ENCODE measurements at places on chromosomes 7 and 10.
A peak's percentile ranks its signal among the peaks of the same experiment; 100 is the strongest.

GRCh38 chr10:13115832-13116803 lies 16.2 kb downstream of the OPTN start:
- no peak for DNase-seq

GRCh38 chr10:4343873-4344272 lies 482.1 kb upstream of the AKR1E2 start:
- no peak for DNase-seq

GRCh38 chr7:113270790-113271189 lies 152.4 kb upstream of the SMIM30 start:
- DNase-seq = no peak

DNA sequence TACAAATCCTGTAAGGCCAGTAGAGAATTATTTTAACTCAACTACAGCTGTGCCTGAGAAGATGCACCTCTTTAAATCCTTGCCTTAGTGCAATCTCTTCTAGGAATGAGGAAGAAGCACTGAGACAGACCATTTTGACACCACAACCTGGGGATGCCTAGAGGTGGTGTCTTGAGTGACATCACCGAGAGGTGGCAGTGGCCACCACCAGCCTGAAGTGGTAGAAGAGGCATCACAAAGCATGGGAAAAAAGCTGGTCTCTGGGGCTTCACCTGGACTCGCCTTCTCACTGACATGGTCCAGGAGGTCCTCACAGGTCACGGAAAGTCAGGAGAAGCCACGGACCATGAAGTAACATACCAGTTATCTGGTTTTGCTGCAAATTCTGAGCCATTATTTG lies 99.2 kb upstream of the PDLIM1 start:
- DNase-seq = no peak

- no peak for DNase-seq
Measured at GRCh38 chr7:89029864-89030263, 234.3 kb upstream of the TEX47 start.

DNA sequence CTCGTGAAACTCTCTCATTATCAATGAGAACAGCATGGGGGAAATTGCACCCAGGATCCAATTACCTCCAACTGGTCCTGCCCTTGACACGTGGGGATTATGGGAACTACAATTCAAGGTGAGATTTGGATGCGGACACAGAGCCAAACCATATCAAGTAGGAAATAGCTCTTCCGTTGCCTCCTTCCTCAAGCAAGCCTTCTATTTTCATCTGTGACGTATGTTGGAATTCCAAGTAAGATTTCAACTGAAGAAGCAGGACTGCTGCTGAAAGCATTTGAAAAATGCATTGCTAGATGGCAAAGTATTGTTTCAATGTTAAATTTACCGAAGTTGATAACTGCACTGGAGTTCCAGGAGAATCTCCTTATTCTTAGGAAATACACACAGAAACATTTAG lies 178.1 kb upstream of the GALNT17 start:
- DNase-seq = no peak

- no peak for DNase-seq
Measured at GRCh38 chr10:32937911-32938424, 20.1 kb downstream of the ITGB1 start.

DNA sequence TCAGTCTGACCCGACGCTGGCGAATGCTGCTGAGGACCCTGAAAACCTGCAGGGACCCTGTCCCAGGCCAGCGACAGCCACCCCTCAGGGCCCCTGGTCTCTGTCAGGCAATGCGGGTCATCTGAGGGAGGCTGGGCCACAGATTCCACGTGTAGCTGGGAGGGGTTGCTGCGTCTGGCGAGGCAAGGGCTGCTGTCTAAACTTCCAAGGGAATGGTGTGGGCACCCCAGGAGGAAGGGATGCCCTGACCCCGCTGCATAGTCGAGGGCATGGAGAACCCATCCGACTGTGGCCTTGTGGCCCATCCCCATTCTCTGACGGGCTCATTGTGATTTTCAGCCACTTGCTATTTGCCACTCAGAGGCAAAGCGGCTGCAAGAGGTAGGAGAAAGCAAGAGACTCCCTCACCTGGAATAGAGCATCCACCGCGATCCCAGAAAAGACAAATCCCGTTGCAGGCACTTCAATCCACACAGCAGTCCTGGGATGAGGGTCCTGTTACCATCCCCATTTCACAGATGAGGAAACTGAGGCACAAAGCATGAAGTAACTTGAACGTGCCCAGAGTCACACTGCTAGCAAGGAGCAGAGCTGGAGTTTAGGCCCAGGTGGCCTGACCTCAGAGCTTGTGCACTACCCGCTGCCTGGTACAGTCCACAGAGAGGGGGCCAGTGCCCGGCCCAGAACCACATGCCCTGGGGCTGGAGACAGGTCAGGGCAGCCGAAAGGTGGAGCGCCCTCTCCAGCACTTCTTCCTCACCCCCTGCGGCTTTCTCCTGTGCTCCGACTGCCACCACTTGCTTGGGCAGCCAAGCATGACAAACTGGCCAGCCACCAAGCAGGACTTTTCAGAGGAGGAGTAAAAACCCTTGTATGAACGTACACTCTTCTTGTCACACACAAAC lies 163.8 kb upstream of the KLF14 start:
- DNase-seq = no peak

GRCh38 chr7:31874631-31875386 lies 187.8 kb downstream of the PPP1R17 start:
- no peak for DNase-seq

DNA sequence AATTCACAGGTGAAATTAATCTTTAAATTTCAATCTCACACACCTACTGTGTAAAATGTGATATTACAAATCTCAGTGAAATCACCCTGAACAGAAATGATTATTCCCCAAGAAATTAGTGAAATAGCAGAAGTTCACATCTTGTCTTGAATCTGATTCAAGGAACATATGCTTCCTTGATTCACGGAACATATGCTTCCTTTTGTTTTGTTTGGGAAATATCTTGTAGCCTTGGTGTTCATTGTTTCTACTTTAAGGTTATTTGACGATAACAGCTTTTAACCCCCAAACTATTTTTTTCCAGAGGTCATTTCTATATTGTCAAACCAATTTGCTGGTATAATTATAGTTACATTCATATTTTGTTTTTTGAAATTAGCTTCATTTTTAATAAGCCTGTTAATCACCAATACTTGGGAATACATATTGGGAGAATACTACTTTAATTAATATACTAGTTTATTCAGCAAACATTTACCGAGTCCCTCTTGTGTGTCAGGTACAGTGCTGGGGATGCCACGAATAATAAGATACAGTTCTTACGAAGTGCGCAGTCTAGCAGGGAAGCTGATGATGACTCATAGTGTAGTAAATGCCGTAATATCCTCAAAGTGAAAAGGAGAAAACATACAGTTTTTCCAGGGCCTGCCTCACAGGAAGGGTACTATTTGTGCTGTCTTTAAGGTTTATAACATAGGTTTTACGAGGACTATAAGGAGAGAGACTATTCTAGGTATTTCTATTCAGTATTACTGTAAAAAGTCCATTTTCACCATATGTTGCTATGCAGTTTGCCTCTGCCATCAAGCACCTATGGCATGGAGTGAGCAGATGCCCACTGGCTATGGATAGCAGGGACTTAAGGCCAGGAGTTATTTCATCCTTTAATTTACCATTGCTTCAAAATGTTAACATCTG lies 32.5 kb downstream of the PRKAR2B start:
- no peak for DNase-seq

GRCh38 chr10:62390497-62391176 lies 16.5 kb downstream of the ZNF365 start:
- DNase-seq = no peak

GRCh38 chr10:123381224-123381623 lies 227.0 kb downstream of the BUB3 start:
- peak; percentile 15 for DNase-seq

GRCh38 chr7:103469095-103469948 lies 23.3 kb upstream of the SLC26A5 start:
- no peak for DNase-seq

DNA sequence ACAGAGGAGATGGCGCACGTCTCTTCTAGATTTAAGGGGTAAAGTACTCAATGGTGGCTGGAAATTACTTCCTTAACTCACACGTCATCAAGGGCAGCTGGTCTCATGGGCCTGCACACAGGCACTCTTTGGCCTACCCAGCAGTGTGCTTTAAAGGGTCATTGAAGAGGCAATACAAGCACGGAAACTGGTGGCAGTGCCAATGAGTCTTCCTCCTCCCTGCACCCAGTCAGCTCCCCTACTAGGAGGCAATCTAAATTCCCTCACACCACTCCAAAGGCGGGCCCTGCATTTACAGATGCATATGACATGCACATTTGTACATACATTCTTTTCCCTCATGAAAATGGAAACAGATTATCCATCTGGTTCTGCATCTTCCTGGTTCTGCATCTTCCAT lies 47.4 kb downstream of the PPIF start:
- DNase-seq = no peak

DNA sequence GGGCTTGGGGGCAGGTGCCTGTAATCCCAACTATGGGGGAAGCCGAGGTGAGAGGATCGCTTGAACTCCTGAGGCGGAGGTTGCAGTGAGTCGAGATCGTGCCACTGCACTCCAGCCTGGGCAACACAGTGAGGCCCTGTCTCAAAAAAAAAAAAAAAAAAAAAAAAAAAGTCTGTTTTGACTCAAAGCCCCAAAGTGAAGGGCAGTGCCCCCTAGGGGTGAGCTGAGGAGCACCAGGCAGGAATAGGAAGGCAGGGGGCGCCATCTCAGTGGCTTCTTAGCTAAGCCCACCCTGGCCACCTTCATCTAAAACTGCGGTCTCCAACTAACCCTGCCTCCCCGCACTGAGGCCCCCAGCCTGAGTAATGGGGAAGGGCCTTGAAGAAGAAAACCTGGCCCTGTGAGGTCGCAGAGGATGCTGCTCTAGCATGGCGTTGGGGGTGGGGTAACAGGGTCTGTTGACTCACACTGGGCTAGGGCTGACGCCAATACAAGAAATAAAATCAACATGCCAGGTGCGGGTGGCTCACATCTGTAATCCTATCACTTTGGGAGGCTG lies 9.8 kb downstream of the PODXL start:
- no peak for DNase-seq

- DNase-seq = no peak
Measured at GRCh38 chr7:73742753-73743641, 4.4 kb upstream of the ABHD11 start.

DNA sequence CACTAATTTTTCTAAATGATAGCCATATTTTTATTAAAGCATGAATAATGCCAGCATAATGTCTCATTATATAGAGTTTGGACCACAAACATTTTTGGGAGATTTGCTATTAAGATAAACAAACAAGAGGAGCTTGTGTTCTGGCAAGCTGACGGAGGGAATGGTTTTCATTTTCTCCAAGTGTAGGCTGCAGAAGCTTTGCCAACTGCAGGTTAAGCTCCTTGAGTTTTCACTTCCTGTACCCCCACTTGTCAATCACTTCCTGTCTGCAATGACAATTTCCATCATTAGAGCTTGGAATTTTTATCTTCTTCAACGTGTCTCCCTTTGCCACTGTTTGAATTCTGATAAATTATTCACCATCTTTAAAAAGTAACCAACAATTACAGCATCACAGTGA lies 13.4 kb downstream of the EBF3 start:
- peak; percentile 63 for DNase-seq

GRCh38 chr10:18401416-18402195 lies 249.8 kb downstream of the NSUN6 start:
- no peak for DNase-seq

GRCh38 chr7:32171248-32171647 lies 101.0 kb upstream of the PDE1C start:
- no peak for DNase-seq

GRCh38 chr10:112356686-112357085 lies 17.2 kb upstream of the ACSL5 start:
- no peak for DNase-seq

- DNase-seq = peak; percentile 87
Measured at GRCh38 chr10:3740157-3740871, 44.7 kb downstream of the KLF6 start.

GRCh38 chr10:31135171-31135570 lies 103.5 kb upstream of the ZNF438 start:
- no peak for DNase-seq

- no peak for DNase-seq
Measured at GRCh38 chr7:44515590-44516268, 25.3 kb upstream of the NUDCD3 start.

DNA sequence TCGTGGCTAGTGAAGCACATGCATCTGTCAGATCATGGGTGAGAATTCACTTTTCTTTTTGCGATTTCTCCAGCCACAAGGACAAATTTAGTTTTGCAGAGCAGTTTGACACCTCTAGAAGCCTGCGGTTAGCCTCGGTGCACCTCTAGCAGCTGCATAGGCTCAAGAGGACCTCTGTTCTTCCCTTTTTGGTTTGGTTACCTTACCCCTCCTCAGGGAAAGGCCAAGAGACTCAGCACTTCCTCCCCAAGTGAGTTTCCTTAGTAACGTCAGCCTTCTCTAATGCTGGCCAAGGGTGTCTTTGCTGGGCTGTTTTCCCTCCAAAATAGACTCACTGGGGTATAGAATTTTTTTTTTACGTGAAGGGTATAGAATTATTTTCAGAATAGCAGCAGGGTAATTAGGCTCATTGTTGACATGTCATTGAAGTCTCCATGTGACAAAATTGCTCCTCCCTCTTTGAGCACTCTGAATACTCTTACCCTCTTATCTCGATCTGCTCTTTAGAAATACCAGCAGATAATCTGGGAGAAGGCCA lies 97.8 kb downstream of the AUTS2 start:
- DNase-seq = no peak

DNA sequence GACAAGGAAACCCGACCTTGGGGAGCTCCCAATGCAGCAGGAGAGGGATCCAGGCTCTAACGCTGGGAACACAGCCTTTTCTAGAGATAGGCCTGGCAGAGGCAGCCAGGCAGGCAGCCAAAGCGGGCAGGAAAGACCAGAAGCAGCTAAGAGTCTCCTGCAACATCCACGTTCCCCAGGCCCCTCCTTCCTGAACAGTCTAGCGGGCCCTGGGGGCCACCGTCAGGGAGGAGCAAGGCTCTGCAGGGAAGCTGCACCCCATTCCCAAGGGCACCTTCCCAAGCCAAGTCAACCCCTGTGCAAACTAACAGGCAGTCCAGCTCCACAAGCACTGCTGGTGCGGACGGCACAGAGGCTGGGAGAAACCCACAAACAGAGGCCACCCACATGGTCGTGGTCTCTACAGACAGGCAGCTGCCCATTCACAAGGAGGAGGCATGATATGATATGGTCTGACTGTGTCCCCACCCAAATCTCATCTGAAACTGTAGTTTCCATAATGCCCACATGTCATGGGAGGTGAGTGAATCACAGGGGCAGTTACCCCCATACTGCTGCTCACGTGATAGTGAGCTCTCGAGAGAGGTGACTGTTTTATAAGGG lies 115.7 kb downstream of the MAD1L1 start:
- DNase-seq = peak; percentile 50

DNA sequence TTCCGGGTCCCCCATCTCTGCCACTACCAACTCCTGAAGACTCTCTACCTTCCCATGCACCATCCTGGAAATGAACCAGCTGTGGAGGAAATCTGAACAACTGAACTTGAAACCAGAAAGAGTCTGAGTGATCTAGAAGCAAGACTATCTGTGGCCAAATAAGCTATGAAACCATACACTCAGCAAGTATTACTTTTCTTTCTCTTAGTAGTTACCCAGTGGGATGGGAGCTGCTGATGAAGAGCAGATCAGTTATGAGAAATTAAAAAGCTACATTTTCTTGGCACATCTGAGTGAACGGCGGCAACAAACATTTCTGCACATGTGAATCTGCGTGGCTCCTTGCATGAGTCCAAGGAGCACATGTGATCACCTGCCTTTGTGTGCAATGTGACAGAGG lies 31.6 kb upstream of the AGK start:
- no peak for DNase-seq
